Peyer's patch (tissue), 4 donors: ENCODE measurements at places on chromosomes 6 and 20. TPM values are rescaled to one million over a fixed set of nuclear protein-coding genes. Genes with fewer than 3 reads are reported as not detected.

GRCh38 chr6:146389740-146390139 is 153.9 kb upstream of the RAB32 start:
- no peak for DNase-seq

GRCh38 chr20:8326899-8327298 is 194.8 kb downstream of the PLCB1 start:
- no peak for DNase-seq

DNA sequence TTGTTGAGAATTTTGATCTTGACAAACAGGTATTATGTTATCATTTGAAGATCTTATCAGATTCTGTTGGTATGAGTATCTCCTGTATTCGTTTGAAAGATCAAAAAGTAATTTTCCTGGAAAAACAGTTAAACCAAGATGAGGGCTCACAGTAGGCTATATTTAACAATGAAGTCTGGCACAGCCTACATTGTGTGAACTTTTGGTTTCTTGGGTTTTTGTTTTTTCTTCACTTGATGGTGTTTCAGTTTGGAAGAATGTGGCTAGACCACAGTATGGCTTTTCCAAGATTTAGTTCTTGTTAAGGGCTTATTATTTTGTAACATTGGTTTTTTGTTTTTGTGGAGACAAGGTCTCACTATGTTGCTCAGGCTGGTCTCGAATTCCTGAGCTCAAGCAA is 306.4 kb downstream of the CDKAL1 start:
- DNase-seq = no peak

Gene DOK5
- not detected for total RNA-seq

Gene TGM3
- total RNA-seq = not detected
